Amniotic stem cell (primary cell): ENCODE measurements at places on chromosomes 13 and 19.

- no peak for DNase-seq
These were observed at the start of gene ZNF541 for GRCh38 chr19:47573071-47574026. TSS of gene ZNF541 (minus strand) at chr19:47573148. CDS start at chr19:47555856, 17,292 bp downstream.

DNA sequence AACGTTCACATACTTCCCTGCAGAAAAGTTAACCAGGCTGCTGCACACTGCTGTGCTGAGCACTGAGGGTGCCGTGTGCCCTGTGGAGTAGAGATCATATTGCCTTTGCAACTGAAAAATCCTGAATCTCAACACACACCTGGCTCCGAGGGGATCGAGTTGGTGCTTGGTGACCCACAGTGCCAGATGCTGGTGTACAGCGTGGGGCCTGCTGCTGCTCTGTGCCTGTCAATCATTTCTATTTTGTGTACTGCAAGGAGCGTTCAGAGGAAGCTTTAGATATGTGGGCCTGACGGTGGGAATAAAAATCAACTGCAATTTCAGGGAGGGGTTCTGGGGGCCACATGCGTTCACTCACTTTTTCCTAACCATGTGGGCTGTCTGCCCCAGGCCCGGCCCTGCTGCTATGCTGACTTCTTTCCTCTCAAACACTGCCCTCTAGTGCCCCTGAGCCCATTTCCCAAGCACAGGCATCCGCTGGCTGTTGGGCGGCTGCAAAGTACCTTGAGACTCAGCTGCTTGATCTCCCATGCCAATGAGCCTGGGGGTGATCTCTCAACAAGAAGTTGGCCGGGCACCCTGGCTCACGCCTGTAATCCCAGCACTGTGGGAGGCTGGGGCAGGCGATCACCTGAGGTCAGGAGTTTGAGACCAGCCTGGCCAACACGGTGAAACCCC lies 9.7 kb upstream of the LENG8 start:
- no peak for DNase-seq

- DNase-seq, result peak; percentile 77
These were observed 545 bp downstream of the RAD23A start for GRCh38 chr19:12946092-12946721.

DNA sequence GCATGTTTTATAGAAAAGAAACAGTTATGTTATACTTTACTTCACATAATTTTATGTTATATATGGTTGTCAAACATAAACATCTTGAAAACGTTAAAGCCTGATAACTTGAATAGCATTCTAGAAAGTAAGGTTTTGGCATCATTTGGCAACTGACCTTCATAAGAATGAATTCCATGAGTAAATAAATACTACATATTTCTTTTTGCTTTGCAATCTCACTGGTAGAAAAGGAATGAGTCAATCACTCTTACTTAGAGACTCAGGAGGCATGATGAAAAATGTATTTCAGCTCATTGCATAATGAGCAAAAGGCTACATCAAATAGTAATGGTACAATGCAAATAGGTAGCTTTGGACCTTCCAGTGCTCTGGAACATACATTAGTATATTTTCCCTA lies 1381.9 kb downstream of the EFNB2 start:
- peak; percentile 46 for DNase-seq

GRCh38 chr13:60922576-60923231 lies 492.9 kb downstream of the PCDH20 start:
- no peak for DNase-seq

- DNase-seq, result no peak
These were observed 226.5 kb downstream of the MYO16 start for GRCh38 chr13:108855737-108856387.

- DNase-seq, result no peak
These were observed 22.3 kb upstream of the MYDGF start for GRCh38 chr19:4692251-4693077.

GRCh38 chr19:28394725-28395124 lies 818.2 kb downstream of the UQCRFS1 start:
- no peak for DNase-seq

GRCh38 chr13:79457948-79458347 lies 23.0 kb upstream of the NDFIP2 start:
- DNase-seq, result no peak

GRCh38 chr19:15115080-15115479 lies 7.9 kb downstream of the SYDE1 start:
- no peak for DNase-seq

DNA sequence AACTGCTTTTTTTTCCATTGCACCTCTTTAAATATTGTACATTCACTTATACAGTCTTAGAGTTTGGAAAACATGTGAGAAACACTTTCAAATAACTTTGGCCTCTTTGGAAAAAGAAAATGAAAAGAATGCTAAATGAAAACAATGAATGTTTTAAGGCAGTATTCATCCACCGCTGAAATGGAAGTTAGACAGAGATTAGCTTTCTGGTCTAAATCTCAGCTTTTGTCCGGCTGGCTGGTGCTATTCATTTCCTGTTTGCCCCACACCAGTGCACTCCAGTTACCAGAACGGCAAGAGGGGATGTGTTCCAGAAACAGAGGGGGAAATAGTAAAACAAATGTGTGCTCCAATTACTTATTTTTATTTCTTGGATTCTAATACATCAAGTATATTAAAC lies 1201.3 kb downstream of the EFNB2 start:
- DNase-seq, result peak; percentile 14

- DNase-seq, result no peak
These were observed 5.1 kb downstream of the NFKBIB start for GRCh38 chr19:38904581-38905539.

GRCh38 chr13:101473458-101473857 lies 21.0 kb downstream of the ITGBL1 start:
- no peak for DNase-seq

GRCh38 chr13:36806102-36806501 lies 12.9 kb upstream of the RFXAP start:
- no peak for DNase-seq

DNA sequence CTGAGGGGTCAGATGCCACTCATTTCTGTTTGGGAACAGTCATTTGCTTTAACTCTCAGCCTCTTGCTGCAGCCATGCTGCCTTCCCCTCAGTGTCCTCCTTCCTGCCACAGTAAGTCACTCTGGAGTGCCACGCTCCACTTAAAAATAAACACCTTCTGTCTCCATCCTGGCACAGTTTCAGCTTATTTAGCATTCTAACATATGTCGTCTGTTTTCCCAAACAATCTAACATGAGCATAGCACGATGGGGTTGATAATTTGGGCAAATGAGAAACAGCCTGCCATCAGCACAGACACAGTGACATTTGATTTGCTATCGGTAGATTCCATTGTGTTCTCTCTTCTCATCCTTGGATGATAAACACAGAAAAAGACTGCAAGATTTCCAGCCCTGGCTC lies 768.6 kb downstream of the UQCRFS1 start:
- no peak for DNase-seq

DNA sequence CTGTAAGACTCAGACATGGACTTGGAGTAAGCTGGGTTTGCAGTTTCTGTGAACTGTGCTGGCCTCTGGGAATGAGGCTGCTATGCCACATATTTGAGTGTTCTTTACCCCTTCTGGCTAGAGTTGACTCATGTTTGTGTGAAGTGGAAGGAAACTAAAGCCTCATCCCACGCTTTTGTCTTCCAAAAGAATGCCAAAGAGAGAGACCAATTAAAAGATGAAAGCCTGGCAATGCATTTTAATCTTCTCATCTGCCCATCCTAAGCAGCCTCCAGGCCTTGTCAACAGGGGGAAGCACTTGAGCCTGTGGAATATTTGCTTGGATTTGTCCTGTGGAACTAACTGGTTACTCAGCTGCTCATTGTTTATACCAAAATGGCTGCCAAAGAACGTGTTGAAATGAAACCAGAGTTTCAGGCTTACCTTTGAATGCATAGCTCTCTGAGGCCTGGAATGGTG lies 49.1 kb downstream of the LMO7 start:
- DNase-seq, result peak; percentile 55

GRCh38 chr13:66809485-66809884 lies 420.7 kb downstream of the PCDH9 start:
- DNase-seq, result no peak

GRCh38 chr13:44422755-44423643 lies 49.4 kb downstream of the SERP2 start:
- DNase-seq, result no peak

DNA sequence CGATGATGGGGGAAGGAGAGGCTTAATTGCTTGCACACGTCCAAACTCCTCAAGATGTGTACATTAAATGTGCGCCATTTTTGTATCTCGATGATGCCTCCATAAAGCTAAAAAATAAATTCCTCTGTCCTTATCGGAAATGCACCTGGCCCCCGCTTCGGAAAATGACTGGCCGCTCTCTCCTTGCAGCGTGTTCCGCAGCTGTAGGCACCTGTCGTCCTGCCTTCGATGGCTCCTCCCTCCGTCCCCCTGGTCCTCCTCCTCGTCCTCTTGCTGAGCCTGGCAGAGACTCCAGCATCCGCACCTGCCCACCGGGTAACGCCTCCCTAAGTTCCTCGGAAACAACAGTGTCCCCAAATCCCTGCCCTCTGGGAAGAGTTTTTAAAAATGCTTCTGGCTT lies 1.1 kb downstream of the GALP start:
- DNase-seq, result no peak

GRCh38 chr19:53580871-53581835 lies 43.2 kb downstream of the ZNF331 start:
- DNase-seq, result no peak

- no peak for DNase-seq
These were observed 19.6 kb downstream of the LNX2 start for GRCh38 chr13:27600711-27601110.

- DNase-seq, result no peak
These were observed 59.8 kb downstream of the TRPM4 start for GRCh38 chr19:49217382-49217781.

DNA sequence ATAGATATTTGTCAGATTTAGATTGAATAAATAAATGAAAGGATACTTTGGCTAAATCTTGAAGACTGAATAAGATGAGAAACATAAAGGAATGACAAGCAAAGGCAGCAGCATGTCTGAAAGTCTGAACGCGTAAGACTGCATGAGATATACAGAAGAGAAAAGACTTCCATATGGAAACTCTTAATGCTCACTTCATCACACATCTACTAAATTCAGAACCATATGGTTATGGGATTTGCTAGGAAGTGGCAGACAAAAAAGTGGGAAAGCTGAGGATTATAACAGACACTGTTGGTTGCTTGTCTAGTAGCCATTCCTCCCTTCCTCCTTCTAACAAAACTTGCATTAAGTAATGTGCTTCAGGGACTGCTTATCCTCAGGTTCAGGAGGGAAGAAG lies 446.7 kb downstream of the KCTD12 start:
- no peak for DNase-seq

- no peak for DNase-seq
These were observed 329.1 kb downstream of the NDFIP2 start for GRCh38 chr13:79810018-79810417.

DNA sequence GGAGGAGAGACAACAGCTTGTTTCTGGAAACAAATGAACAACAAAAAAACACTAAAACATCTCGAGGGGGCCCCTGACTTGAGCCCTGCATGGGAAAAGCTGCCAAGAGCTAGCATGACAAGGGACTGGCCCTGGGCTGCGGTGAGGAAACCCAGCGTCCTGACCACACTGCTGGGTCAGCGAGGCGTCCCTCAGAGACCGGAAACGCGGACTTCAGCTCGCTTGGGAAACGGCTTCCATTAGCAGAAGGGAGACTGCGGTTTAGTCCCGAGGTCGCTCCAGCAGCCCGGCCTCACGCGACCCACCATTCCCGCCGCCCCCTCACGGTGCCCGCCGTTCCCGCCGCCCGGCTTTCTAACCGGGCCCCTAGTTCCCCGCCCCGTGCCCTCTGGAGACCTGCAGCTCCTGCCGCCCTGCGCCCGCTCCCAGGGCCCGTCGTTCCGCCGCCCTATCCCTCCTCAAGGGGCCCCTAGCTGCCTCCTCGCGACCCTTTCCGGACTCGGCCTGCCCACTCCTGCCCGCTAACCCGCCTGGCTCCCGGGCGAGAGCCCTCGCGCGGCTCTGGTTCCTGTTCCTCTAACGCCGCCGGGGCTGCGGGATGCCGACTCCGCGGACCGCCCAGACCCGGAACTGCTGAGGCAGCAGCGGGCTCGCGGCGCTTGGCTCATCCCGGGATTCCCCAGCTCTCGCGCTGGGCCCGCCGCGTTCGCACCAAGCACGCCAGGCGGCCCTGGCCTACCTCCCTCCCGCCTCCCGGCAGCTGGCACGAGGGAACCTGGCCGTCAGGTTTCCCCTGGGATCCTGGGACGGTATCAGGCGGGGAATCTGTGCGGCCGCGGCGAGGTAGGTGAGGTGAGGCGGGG lies at the start of gene CCDC122:
Gene CCDC122 (minus strand): TSS at position 849 of the 863 bp plus-strand sequence. CDS start 10,364 bp downstream, outside the sequence.
- peak; percentile 65 for DNase-seq

DNA sequence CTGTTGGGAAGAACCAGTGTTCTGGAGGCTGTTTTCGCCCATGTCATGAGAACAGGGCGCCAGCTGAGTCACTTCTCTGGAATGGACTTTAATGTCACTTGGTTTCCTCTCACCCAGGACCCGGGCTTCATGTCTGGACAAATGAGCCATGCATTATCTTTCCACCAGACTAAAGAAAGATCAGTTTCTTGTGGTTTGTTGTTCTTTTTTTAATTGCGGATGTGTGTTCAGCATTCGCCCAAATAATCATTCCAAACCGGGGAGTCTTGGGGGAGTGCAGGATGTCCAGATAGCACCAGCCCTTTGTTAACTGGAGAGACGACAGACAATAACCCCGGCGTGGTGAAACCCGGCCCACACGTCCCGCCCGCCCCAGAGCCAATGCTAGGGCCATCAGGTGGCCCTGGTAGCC lies 102.5 kb downstream of the COL4A2 start:
- DNase-seq, result no peak

DNA sequence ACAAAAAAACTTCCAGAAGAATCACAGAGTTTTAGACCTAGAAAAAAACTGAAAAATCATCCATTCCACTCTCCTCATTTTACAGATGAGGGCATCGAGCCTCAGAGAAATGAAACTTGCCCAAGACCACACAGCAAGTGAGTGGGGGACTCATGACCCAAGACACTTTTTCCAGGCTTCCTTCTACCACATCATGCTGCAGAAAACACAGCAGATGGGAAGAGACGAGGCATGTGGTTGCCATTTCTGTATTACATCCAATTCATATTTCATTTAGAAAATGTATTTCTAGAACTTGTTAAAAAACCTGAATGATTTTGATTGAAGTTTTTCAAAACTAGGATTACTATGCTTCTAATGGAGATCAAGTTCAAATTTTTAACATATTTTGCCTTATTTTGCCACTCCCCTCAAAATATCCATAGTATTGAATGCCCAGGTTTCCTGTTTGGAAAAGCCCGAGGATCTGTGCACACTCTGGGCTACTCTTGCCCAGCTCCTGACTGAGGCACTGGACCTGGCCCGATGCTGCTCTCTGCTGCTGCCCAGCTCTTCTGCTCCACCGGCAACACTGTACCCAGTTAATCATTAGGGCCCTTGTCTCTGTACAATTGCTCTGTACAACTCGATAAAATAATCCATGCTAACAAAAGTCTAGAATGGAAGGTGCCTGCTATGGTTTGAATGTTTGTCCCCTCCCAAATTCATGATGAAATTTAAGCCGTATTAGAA lies 157.4 kb downstream of the EFNB2 start:
- no peak for DNase-seq
